ENCODE measurements at places on chromosomes 4 and X.
A peak's percentile ranks its signal among the peaks of the same experiment; 100 is the strongest.

GRCh38 chrX:112746812-112747595 is 67.3 kb upstream of the LHFPL1 start:
- no peak for DNase-seq

DNA sequence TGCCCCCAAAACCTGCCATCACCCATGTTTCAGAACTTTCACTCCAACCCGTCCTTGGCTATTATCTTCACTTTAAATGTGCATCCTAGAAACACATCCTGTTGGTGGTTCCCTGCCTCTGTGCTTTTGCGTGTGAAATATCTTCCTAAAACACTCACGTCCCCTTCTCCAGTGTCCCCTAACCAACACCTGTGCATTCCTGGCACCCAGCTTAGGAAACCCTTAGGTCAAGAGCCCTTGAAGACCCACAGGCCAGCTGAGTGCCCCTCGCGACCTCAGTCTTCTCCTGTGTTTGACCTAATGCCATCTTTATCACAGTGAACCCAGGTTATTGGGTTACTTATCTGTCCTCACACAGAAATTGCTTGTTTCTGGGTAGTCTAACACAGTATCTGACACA is 117.6 kb downstream of the STK32B start:
- DNase-seq = no peak

DNA sequence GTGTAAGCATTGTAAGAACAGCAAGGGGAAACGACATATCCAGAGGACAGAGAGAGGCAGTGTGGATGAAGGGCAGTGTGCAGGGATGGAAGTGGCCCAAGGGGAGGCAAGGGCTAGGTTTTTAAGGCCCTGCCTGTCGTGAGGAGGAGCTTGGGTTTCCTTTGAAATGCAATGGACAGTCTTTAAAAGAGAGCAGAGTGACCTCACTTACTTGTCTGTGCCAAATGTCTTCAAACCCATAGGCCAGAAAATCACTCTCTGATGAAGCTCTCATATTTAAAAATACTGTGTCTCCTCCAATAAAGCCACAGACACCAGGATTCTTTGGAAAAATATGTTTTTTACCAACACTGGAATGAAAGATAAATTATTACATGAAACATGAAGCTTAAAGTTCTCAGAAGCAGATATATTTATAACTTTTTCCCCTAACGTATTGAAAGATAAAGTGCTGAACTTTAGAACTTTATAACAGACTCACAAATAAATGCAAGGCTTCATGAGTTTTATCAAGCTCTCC is 19.2 kb upstream of the ATXN3L start:
- DNase-seq = no peak

- DNase-seq = peak; percentile 40
Observed at GRCh38 chr4:158856852-158857251, 88.0 kb downstream of the FNIP2 start.

DNA sequence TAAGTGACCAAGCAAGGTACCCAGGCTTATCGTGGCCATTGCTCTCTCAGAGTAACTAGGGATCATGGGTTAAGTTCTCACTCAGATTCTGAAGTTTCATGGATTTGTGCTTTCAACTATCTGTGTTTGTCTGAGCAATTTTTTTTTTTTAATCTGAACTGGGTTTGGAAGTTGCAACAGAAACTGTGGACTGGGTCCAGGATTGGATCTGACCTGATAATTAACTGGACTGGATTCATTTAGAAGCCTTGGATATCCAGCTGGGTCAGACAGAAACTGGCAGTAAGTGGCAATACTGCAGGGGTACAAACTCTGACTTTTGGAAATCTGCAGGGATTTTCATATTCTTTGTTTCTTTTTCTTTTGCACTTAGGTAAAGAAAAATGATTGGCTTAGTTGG is 38.7 kb upstream of the FGF2 start:
- no peak for DNase-seq
